ENCODE measurements at places on chromosomes 7 and 10. TPM values are rescaled to one million over a fixed set of nuclear protein-coding genes. Genes with fewer than 3 reads are reported as not detected.

ZNF680 gene
- 21.3 TPM for total RNA-seq

GRID1 gene
- total RNA-seq = 0.35 TPM

SFTPA1 gene
- not detected for total RNA-seq

HOXA3 gene
- not detected for total RNA-seq
